ENCODE measurements at places on chromosomes 16 and 17.

GRCh38 chr17:31722251-31723056, 136.6 kb downstream of the COPRS start:
- DNase-seq: peak; percentile 61

- DNase-seq: no peak
These were observed 53.1 kb upstream of the CLEC18B start for GRCh38 chr16:74474416-74474815.

GRCh38 chr17:11871773-11872172, 125.5 kb downstream of the ZNF18 start:
- DNase-seq: no peak

DNA sequence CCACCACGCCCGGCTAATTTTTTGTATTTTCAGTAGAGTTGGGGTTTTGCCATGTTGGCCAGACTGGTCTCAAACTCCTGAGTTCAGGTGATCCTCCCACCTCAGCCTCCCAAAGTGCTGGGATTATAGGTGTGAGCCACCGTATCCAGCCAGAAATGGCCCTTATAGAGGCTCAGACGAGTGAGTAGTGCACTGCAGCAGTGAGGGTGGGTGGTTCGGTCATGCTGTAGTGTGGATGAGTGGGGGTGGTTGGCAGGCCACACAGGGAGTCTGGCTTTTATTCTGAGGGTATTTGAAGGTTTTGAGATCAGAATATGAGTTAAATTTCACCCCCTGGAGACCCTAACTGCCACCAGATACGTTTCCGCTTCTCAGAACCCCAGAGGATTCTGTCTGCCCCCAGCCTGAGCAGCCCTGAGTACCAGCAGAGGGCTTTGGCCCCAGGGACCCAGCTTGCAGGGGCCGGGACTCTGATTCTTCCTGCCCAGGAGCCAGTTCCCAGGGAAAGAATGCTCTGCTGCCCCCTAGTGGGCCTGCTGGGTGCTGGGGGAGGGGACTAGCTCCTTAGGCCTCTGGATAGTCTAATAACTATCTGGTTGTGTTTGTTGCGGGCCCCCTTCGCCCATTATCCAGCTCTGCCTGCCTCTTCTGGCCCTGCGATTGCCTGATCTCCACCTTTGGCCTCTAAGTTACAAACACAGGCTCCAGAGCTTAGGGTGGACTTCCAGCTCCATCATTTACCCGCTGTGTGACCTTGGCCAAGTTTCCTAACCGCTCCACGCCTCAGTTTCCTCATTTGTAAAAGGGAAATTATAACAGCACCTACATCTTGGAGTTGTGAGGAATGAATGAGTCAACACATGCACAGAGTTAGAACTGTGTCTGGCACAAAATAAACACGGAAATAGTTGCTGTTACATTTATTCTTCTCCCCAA, 2.0 kb downstream of the ZNF771 start:
- peak; percentile 92 for DNase-seq

DNA sequence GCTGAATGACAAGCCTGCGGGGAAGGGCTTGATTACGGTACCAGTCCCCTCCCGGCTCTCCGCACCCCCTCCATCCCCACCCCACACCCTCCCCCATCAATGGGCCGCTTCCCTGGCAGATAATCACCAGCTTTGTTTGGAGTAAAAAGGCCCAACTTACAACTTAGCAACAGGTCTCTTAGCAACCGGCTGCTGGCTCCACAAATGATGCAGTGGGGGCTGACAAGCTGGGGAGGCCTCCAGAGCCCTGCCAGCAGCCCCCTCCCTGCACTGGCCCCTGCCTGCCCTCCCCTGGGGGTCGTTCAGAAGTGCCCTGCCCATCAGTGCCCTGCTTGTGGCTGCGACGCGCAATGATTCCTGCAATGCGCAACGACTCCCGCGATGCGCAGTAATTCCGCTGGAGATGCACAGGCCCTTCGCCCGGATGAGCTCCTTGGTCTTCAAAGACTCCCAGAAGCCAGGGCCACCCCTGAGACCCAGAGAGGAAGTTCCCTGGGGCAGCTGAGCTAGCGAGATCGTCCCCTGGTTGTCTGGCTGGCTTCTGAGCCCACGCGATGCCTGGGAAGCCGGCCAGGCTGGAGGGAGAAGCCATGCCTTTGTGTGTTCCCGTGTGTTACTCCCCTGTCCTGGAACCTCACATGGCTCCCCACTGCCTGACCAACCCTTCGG, 23.3 kb downstream of the CPNE2 start:
- DNase-seq: no peak

DNA sequence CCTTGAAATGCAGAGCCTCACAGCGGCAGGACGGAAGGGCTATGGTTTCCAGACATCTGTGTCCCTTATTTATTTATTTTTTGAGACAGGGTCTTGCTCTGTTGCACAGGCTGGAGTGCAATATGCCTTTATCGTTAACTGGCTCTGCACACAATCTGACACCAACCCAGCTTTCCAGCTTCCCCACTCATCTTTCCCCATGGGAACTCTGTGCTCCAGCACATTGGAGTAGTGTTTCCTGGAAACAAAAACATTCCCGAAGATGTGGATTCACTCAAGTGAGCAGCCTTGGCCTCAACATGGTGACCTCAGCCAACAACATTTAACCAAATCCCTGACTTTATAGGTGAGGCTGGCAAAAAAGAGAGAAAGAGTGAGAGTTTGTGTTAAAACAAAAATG, 307.1 kb downstream of the TMEM114 start:
- DNase-seq: no peak

DNA sequence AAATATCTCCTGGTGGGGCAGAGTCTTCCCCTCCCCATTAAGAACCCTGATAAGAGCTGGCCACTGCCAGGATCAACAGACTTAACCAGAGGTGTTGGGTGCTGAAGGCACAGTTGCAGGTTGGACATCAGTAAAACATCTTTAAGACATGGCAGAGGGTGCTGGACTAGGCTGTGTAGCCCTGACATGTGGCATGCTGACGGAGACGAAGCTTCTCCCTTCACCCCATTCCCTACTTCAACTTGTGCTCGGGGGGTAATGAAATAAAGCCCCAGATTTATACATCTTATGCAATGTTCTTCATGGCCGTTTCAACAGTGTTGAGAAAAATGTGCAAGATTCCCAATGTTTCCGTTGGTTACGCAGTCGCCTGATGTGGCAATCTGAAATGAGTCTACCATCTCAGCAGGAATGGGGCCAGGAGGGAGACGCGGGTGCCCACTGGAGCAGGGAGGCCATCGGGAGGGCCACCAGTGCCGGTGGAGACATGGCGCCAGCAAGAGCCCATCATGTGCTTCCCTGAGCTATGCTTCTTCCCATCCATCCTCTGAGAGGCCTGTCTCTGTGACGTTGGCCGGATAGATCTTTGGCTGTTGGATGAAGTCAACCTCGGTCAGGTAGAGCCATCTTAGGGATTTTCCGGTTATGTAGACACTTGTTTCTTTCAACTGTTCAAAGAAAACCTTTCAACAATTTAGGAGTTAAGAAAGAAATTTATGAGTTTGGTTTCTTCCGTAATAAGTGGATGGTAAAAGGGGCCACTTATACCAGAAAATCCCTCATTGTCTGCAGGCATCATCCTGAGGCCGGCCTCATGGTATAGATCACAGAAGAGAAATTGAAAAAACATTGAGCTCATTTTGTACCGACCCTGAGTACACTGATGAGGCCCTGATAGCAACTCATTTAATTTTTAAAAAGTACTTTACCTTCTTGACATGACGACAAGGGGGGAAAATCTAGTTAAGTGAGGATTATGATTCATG, 6.4 kb downstream of the IRF8 start:
- DNase-seq: no peak

GRCh38 chr17:58281511-58282011, 826 bp upstream of the MPO start:
- peak; percentile 1 for DNase-seq

DNA sequence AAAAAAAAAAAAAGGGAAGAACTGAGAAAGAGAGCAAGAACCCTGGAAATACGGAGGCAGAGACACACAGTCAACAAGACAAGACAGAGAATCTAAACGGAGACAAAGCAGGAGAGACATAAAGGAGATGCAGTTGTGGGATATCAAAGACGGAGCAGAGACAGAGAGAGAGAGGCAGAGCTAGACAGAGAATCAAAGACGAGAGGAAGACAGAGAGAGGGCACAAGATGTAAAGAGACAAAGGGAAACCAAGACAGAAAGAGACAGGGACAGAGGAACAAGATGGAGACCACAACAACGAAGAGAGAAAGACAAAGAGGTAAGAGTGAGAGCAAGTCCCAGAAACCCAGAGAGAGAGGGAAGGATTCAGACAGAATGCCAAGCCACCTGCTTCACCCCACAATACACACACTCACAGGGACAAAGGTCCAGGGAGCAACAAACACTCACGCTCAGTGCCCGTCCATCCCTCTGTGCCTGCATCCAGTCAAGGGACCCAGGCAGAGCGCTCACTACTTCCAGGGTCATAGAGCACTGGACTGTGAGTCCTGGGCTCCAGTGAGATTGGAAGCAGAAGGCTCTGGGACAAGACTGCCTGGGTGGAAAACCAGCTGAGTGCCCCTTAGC, 88.9 kb downstream of the C16orf78 start:
- DNase-seq: no peak

GRCh38 chr17:62781356-62781755, 26.8 kb downstream of the MARCHF10 start:
- DNase-seq: no peak

GRCh38 chr16:54936201-54936978, 5.7 kb downstream of the IRX5 start:
- DNase-seq: peak; percentile 34

- no peak for DNase-seq
These were observed 11.2 kb downstream of the METTL22 start for GRCh38 chr16:8632675-8633182.

DNA sequence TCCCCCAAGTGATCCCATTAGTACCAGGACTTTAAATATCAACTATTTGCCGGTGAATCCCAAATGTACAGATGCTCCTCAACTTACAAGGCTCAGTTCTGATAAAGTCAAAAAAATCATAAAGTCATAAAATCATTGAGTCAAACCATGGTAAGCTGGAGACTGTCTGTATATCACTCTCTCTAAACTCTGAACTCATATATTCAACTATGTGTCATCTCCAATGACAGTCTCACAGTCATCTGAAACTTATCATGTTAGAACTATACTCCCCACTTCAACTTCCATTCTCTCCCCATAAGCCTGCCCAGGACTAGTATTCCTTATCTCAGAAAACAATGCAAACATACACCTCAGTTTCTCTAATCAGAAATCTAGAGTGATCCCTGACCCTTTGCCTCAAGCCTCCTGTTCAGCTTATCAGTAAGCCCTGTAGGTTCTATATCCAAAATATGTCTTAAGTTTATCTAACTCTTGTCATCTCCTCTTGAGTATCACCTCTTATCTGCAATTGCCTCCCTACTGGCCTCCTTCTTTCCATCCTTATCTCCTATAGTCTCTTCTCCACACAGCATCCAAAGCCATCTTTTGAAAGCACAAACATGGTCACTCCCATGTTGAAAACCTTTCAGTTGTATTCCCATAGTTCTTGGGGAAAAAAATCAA, 55.0 kb downstream of the SSH2 start:
- DNase-seq: no peak

DNA sequence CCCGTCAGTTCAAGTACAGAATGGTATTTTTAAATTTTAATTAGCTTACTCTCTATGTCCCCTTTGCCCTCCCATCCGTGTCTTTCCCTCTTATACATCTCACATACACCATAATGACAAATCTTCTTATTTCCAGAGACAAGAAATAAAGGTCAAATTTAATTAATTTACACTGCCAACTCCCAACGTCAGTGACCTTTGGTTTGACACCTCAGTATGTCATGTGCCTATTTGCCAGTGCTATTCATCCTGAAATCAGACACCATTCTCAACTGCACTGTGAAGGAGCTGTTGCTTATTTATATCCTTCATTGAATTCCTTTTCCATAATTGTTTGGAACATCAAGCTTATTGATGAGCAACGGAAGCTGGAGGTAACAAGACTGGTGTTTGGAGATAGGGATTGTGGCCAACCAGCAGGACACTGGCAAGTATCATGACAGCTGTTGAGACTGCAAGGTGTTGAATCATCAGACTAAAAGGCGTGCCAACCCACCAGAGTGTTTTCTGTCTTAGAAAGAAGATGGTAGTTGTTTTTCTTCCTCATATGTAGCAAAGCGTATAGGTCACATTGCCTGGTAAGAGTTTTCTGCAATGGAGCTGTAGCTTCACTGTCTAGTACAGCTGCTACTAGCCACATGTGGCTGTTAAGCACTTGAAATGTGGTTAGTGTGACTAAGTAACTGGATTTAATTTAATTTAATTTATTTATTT, 12.5 kb downstream of the CALCOCO2 start:
- no peak for DNase-seq

DNA sequence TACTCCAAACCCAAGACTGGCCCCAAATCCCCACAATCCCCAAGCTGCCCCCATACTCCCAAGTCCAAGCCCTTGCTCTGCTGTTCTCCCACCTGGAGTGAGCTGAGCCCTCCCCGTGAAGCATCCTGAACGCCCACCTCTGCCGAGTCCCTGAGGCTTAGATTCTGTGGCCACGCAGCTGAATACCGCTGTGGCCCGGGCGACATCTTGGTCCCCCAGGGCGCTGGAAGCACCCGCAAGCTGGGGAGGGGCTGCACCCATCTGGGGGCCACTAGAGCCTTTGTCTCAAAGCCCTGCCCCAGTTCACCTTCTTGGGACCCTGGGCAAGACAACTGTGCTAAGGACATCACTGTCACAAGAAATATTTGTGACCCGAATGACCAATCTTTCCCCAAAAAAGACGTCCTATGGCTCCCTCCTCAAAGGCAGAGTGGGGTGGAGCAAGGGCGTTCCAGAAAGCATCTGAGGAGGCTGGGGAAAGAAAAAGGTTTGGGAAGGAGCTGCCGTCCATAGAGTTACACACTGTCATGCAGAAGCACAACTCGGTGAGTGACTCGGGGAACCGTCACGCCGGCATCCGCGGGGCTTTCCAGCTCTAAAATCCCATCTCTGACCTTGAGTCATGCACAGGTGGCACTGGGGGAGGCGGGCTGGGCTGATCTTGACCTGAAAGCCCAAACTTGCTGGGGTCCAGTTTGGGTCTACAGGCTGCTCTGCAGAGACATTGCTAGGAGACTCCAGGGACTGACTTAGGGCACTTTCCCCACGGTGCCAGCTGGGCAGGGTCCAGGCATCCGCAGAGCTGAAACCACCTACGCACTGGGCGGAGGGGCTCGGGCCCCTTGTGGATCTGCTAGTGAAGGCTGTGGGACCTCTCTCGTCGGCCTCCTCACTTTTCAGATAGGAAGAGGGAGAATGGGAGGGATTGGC, 6.6 kb downstream of the PTX4 start:
- DNase-seq: no peak

All from AG08395 (cell line).